Activated CD8-positive, alpha-beta T cell treated with anti-CD3 and anti-CD28 coated beads for 36 hours (primary cell): ENCODE measurements at places on chromosomes 7 and 10.

- H3K4me1 ChIP-seq = peaks cover 7% of the 10 kb centered on the region
- no peak for DNase-seq
- no peaks in the 10 kb centered on the region for H3K36me3 ChIP-seq
- peaks cover 23% of the 10 kb centered on the region for H3K27me3 ChIP-seq
These were observed 53.8 kb upstream of the AKR1E2 start for GRCh38 chr10:4772202-4772570.

GRCh38 chr10:22460531-22461403 lies 115.5 kb downstream of the SPAG6 start:
- no peaks in the 10 kb centered on the region for H3K36me3 ChIP-seq
- no peak overlapping the region for H3K27ac ChIP-seq
- no peaks in the 10 kb centered on the region for H3K4me1 ChIP-seq
- H3K4me3 ChIP-seq = no peak overlapping the region
- H3K27me3 ChIP-seq = no peaks in the 10 kb centered on the region
- DNase-seq = no peak

- H3K4me1 ChIP-seq = no peaks in the 10 kb centered on the region
- H3K27ac ChIP-seq = no peak overlapping the region
- peak; percentile 82 for DNase-seq
- H3K4me3 ChIP-seq = no peak overlapping the region
- H3K27me3 ChIP-seq = no peaks in the 10 kb centered on the region
These were observed 1.5 kb upstream of the GRIFIN start for GRCh38 chr7:2477447-2478398.

DNA sequence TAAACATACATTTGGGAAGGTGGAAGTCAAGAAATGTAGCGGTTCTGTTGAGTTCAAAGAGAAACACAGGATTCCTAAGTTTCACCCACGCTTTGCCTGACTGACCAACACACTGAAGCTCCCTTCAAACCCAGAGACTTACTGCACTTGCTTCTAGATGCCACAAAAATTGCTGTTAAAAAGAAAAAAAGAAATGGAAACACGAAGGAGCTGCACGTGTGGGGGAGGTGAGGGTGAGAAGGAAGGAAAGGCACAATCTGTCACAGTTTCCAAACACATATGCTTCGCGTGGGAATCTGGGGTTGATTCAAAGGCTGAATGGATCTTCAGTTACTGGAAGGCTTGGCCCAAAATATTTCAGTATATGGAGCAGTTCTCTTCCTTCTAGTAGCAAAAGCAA lies 495.6 kb downstream of the DNAJB6 start:
- H3K27ac ChIP-seq = no peak overlapping the region
- no peaks in the 10 kb centered on the region for H3K27me3 ChIP-seq
- no peak for DNase-seq
